ENCODE measurements at places on chromosomes 11 and 22. TPM values are rescaled to one million over a fixed set of nuclear protein-coding genes. Genes with fewer than 3 reads are reported as not detected.

CBX7 gene
- total RNA-seq, result 10.8 TPM

TRIM49 gene
- not detected for total RNA-seq

ESAM gene
- not detected for total RNA-seq

TEF gene
- 2.1 TPM for total RNA-seq

PRDM11 gene
- 1.4 TPM for total RNA-seq

NAALAD2 gene
- not detected for total RNA-seq

KRTAP5-1 gene
- total RNA-seq, result not detected

KIAA1671 gene
- total RNA-seq, result 11.4 TPM

PIWIL4 gene
- total RNA-seq, result 0.65 TPM

All from activated CD4-positive, alpha-beta T cell treated with anti-CD3 and anti-CD28 coated beads, Interleukin-2, amount 10 ng/mL, durations not matched to agents 24 days and 14 days (primary cell).